Muscle of leg (tissue), 16 donors: ENCODE measurements at places on chromosomes 3 and 15. TPM values are rescaled to one million over a fixed set of nuclear protein-coding genes. Genes with fewer than 3 reads are reported as not detected.

DNA sequence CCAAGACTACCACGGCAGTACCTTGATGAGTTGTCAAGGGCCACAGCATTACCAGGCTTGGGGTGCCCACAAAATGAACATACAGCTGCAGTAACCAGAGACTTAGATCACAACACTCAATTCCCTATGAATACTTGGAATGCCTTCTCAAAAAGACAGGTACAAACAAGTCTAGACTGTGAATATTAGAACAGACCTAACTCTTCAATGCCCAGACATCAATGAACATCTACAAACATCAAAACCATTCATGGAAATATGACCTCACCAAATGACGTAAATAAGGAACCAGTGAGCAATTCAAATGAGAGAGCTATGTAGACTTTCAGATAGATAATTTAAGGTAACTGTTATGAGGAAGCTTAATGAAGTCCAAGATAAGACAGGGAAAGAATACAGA, 185.1 kb upstream of the POU1F1 start:
- DNase-seq: no peak

DNA sequence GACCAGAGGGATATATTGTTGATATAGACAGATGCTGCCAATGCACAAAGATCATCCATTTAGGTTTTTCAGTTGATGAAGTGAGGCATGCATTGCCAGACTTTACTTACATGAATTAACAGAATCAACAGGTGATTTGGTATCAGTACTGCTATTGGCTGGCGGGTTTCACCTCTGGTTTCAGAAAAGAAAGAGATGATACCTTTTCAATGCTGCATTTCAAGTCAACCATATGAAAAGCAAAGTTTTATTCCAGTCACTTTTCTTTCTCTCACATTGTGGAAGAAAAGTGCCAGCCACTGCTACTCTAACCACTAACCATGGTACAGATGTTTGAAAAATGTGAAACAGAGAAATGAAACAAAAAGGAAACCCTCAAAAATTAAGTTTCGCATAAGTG, 289.1 kb downstream of the TIGIT start:
- no peak for DNase-seq

DNA sequence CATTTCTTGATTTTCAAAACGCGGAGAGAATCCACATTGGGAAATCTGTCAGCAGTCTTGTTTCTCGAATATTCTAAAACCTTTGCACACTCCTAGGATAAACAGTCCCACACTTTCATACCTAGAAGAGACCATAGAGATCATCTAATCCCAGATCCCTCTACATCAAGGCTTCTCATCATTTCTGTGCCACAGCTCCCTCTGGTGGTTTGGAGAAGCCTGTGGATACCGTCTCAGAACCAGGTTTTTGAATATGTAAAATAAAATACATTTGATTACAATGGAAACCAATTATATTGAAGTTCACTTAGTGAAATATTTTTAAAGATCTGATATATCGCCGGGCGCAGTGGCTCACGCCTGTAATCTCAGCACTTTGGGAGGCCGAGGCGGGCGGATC, 211.9 kb upstream of the GOLGA6L4 start:
- no peak for DNase-seq

GRCh38 chr3:12190832-12191231, 32.1 kb upstream of the TIMP4 start:
- no peak for DNase-seq

The CCR2 gene
- 0.71 TPM for polyA plus RNA-seq

The SNUPN gene
- polyA plus RNA-seq: 20.4 TPM

The SLC28A2 gene
- polyA plus RNA-seq: 0.10 TPM

The SI gene
- not detected for polyA plus RNA-seq

The NUP210 gene
- 8.4 TPM for polyA plus RNA-seq
